ENCODE measurements at places on chromosomes 6 and 20. TPM values are rescaled to one million over a fixed set of nuclear protein-coding genes. Genes with fewer than 3 reads are reported as not detected.

PRND gene
- polyA plus RNA-seq, result 0.06 TPM

SLC18B1 gene
- 11.3 TPM for polyA plus RNA-seq

C2 gene
- polyA plus RNA-seq, result not detected

CALHM4 gene
- not detected for polyA plus RNA-seq

FRMD1 gene
- polyA plus RNA-seq, result not detected
